ENCODE measurements at places on chromosomes 12 and 14. TPM values are rescaled to one million over a fixed set of nuclear protein-coding genes. Genes with fewer than 3 reads are reported as not detected.

Gene MYO1H
- not detected for total RNA-seq

Gene EIF2S3B
- 1.3 TPM for total RNA-seq

Gene MYO1A
- total RNA-seq, result not detected

Gene ZFHX2
- total RNA-seq, result 0.39 TPM

Gene KCNC2
- not detected for total RNA-seq

Gene ZNF891
- total RNA-seq, result 0.39 TPM

Gene CCDC59
- total RNA-seq, result 32.5 TPM

Gene SPX
- total RNA-seq, result 0.91 TPM

Gene VRTN
- not detected for total RNA-seq

Gene STYK1
- total RNA-seq, result 2.3 TPM

Gene KRT5
- 4.1 TPM for total RNA-seq

Gene RTL1
- total RNA-seq, result not detected

Gene FBLN5
- 149 TPM for total RNA-seq

Gene SLC10A1
- total RNA-seq, result not detected

Gene BCL11B
- total RNA-seq, result 0.13 TPM

Gene DUSP6
- total RNA-seq, result 25.2 TPM

Gene RPGRIP1
- under 0.01 TPM for total RNA-seq

Gene RASSF9
- 0.08 TPM for total RNA-seq

Gene CLEC2A
- total RNA-seq, result not detected

Measured in epithelial cell of alveolus of lung (primary cell).